Endothelial cell of umbilical vein (primary cell): ENCODE measurements at places on chromosomes 12 and 14.

- no peak overlapping the region for H3K27ac ChIP-seq
- H3K4me1 ChIP-seq, result no peaks in the 10 kb centered on the region
- H3K27me3 ChIP-seq, result no peaks in the 10 kb centered on the region
- no peak overlapping the region for H3K4me3 ChIP-seq
- peaks cover 28% of the 10 kb centered on the region for H3K36me3 ChIP-seq
Observed at GRCh38 chr12:123608182-123608581, 6.3 kb downstream of the DDX55 start.

GRCh38 chr12:115920395-115921183 lies 356.9 kb downstream of the MED13L start:
- DNase-seq, result no peak
- H3K4me3 ChIP-seq, result no peak overlapping the region
- H3K27ac ChIP-seq, result no peak overlapping the region
- H3K4me1 ChIP-seq, result no peaks in the 10 kb centered on the region
- no peaks in the 10 kb centered on the region for H3K36me3 ChIP-seq
- no peaks in the 10 kb centered on the region for H3K27me3 ChIP-seq

DNA sequence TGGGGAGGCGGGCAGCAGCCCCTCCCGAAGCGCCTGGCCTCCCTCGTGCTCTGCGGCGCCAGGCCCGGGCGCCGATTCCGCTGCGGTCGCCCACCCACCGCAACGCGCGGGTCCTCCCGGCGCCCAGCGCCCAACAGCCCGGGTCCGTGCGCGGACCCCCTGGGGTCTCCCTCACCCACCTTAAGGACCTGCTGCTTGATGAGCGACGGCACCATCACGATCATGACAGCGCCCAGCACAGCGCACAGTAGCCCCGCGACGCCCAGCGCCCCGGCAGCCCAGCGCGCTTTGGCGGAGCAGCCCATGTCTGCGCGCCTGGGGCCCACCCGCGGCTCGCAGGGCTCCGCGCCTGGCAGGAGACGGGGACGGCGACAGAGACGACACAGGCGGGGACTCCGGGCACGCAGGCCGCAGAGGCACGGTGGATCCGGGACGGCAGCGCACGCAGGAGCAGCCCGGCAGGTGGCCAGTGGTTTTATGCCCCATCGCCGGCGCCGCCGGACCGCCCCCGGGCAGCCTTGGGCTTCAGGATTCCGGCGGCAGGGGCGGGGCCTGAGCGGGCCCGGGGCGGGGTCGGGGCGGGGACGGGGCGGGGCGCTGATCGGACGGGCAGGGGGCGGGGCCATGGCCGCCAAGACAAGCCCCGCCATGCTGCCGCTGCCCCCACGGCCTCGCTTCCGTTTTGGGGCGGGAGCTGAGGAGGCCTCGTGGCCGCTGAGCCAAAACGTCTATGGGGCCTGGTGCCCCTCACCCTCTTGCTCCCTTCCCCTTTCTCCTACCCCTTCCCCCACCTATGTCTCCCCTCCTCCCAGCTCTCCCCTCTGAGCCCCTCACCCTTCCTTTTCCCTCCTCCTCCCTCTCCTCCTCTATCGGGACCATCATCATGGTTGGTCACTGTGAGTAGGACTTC lies at the start of gene SCARB1:
SCARB1 (minus strand) TSS at position 449 of the 910 bp plus-strand sequence; CDS start at position 305, 144 bp downstream.
- no peaks in the 10 kb centered on the region for H3K36me3 ChIP-seq
- peak within 1 kb of the TSS; percentile 16 for H3K4me3 ChIP-seq
- H3K4me1 ChIP-seq, result peaks cover 24% of the 10 kb centered on the region
- no peaks in the 10 kb centered on the region for H3K27me3 ChIP-seq
- peak; percentile 71 for DNase-seq

DNA sequence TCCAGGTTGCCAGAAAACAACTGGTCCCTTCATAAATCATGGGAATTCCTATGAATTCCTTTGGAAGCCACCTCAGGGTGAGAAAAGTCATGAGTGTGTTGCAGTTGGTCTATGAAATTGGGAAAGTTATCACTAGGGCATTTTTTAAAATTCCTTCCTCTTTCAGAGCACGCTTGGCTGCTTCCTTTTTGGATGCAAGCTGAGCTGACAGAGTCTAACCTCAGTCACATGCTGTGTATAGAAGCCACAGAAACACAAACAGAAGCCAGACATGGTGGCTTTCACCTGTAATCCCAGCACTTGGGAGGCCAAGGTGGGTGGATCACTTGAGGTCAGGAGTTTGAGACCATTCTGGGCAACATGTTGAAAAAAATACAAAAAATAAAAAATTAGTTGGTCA lies 21.7 kb upstream of the HELB start:
- H3K36me3 ChIP-seq, result no peaks in the 10 kb centered on the region
- DNase-seq, result no peak
- H3K27me3 ChIP-seq, result no peaks in the 10 kb centered on the region
